Keratinocyte (primary cell): ENCODE measurements at places on chromosomes 1 and 21. TPM values are rescaled to one million over a fixed set of nuclear protein-coding genes. Genes with fewer than 3 reads are reported as not detected.
A peak's percentile ranks its signal among the peaks of the same experiment; 100 is the strongest.

GRCh38 chr1:21927533-21928237 lies 9.4 kb downstream of the HSPG2 start:
- no peak overlapping the region for H3K27ac ChIP-seq
- H3K36me3 ChIP-seq = peaks cover 25% of the 10 kb centered on the region
- no peak overlapping the region for H3K4me3 ChIP-seq

DNA sequence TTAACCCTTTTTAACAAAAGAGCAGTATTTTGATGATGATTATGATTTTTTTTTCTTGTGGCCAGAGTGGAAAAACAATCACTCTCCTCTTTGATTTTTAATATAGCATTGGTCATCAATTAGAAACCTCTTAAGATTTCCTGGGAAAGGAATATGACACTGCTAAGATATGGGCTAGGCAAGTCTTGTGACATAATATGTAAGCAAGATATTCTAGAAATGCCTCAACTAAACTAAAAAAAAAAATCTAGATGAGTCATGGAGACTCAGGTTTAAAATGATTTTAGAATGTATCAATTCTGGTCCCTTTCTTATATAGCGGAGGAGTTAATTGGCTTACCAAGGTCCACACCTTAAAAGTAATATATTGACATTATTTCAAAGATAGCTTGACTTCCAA lies 60.3 kb upstream of the JUN start:
- DNase-seq = no peak
- H3K36me3 ChIP-seq = no peaks in the 10 kb centered on the region
- H3K4me1 ChIP-seq = peaks cover 25% of the 10 kb centered on the region
- H3K4me3 ChIP-seq = no peak overlapping the region

Gene HCN3
- polyA plus RNA-seq = 2.9 to 4.8 TPM (median 3.0 TPM) in 3 replicates

DNA sequence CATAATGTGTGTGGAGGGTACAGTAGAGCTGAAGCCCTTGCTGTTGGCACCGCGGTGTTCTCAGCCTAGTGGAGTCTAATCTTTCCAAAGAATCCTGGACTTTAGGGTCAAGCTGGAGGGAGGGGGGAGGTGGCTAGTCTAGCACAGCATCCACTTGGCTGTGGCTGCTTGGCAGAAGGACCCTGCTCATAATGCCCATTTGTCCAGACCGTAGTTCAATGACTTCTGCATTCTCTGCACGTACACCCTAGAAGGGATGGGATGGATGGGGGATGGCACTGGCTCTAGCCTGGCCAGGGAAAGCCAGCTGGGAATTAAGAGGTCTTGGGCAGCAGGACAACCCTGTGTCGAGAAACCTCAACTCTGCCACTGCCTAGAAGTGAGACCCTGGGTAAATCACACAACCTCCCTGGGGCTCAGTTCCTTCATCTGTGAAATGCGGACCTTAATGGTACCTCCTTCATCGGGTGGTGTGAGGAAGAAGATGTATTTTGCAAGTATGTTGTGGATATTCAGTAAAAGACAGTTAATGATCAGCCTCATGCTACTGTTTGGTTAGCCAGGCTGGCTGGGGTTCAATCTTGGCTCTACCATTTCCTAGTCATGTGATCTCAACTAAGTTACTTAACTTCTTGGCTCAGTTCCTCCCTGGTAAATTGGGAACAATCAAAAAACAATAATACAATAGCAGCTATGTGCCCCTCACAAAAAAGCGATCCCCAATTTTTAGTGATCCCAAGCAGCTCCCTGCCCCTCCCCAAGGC lies 27.2 kb upstream of the CLIC4 start:
- no peaks in the 10 kb centered on the region for H3K36me3 ChIP-seq
- H3K4me1 ChIP-seq = peaks cover 22% of the 10 kb centered on the region
- H3K4me3 ChIP-seq = no peak overlapping the region
- H3K27ac ChIP-seq = no peak overlapping the region
- H3K27me3 ChIP-seq = no peaks in the 10 kb centered on the region
- DNase-seq = no peak

GRCh38 chr1:199574950-199575349 lies 452.6 kb upstream of the NR5A2 start:
- H3K27ac ChIP-seq = no peak overlapping the region
- H3K4me1 ChIP-seq = no peaks in the 10 kb centered on the region
- H3K4me3 ChIP-seq = no peak overlapping the region
- DNase-seq = no peak
- H3K27me3 ChIP-seq = no peaks in the 10 kb centered on the region
- H3K36me3 ChIP-seq = no peaks in the 10 kb centered on the region

GRCh38 chr1:109241841-109242345 lies 7.4 kb upstream of the CELSR2 start:
- DNase-seq = no peak
- peaks cover 25% of the 10 kb centered on the region for H3K36me3 ChIP-seq
- no peaks in the 10 kb centered on the region for H3K27me3 ChIP-seq

Gene C1orf174
- 21.8 to 34.3 TPM (median 26.8 TPM) in 3 replicates for polyA plus RNA-seq

Gene CNR2
- polyA plus RNA-seq = not detected in 3 replicates

Gene PADI4
- 0.03 to 0.32 TPM (median 0.05 TPM) in 3 replicates for polyA plus RNA-seq

GRCh38 chr1:181765451-181766026 lies 282.2 kb downstream of the CACNA1E start:
- no peak for DNase-seq
- no peaks in the 10 kb centered on the region for H3K36me3 ChIP-seq
- peaks cover 40% of the 10 kb centered on the region for H3K4me1 ChIP-seq
- H3K4me3 ChIP-seq = no peak overlapping the region
- no peak overlapping the region for H3K27ac ChIP-seq

DNA sequence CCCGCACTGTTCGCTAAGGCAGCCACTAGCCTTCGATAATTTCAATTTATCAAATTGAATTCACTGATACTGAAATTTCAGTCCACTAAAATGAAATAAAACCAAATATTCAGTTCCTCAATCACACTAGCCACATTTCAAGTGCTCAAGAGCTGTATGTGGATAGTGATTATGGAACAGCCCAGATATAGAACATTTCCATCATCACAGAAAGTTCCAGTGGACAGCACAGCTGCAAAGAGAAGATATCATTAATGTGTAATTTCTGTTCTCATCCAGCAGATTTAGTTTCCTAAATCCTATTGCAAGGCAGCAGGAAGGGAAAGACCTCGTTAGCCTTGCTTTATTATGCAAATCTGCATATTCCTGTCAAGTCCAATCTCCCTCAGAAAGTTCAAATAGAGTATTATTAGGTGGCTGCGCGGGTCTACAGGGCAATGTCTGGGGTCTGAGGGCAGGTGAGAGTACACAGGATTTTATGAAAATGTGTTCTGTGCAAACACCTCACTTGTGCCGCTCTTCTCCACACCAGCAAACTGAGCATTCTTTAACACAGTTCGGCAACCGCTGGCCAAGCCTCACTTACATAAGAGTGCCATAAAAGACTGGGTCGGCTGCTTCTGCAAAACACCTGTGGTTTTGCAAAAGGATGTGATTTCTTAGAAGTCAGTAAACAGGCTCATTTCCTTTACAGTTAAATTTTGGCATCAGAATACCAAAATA lies 22.4 kb downstream of the CAPZB start:
- no peak overlapping the region for H3K27ac ChIP-seq
- no peak for DNase-seq
- H3K4me1 ChIP-seq = peaks cover 5% of the 10 kb centered on the region
- H3K27me3 ChIP-seq = no peaks in the 10 kb centered on the region
- H3K36me3 ChIP-seq = peaks cover 13% of the 10 kb centered on the region
- H3K4me3 ChIP-seq = no peak overlapping the region

GRCh38 chr1:112954945-112955772 lies 837 bp downstream of the SLC16A1 start:
- H3K4me3 ChIP-seq = peak overlapping the region; percentile 89
- DNase-seq = no peak
- H3K27ac ChIP-seq = peak overlapping the region; percentile 92
- peaks cover 18% of the 10 kb centered on the region for H3K36me3 ChIP-seq
- H3K27me3 ChIP-seq = no peaks in the 10 kb centered on the region

GRCh38 chr1:6621429-6622391 lies 3.0 kb upstream of the THAP3 start:
- H3K4me3 ChIP-seq = no peak overlapping the region
- H3K36me3 ChIP-seq = peaks cover 26% of the 10 kb centered on the region
- H3K27me3 ChIP-seq = no peaks in the 10 kb centered on the region

DNA sequence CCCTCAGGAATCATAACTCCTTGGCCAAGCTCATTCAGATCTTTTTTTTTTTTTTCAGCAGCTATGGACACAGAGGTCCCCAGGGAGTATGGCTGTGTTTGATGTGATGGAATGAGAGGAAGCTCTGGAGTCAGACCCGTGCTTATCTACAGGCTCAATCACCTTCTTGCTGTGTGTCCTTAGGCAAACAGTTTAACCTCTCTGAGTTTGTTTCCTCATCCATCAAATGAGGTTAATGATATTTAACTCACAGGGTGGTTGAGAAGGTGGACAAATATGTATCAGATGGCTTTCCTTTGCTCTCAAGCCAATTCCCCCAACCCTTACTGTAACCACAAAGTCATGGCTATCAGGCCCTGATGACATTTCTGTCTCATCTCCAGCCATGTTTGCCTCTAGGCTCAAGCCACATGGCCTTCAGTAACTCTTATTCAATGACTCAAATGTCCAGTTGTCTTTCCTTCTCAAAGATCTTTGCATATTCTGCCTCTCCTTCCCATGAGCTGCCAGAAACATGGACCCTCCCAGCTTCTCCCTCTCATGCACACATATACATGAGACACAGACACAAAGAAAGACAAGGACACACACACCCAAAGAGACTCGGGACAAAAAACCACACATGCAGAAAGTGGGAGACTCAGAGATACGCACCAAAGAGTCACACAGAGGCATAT lies 303.5 kb upstream of the KAZN start:
- no peaks in the 10 kb centered on the region for H3K4me1 ChIP-seq
- no peaks in the 10 kb centered on the region for H3K36me3 ChIP-seq
- no peaks in the 10 kb centered on the region for H3K27me3 ChIP-seq
- no peak overlapping the region for H3K27ac ChIP-seq
- no peak for DNase-seq

Gene ZNF683
- polyA plus RNA-seq = not detected in 3 replicates

- peaks cover 2% of the 10 kb centered on the region for H3K4me1 ChIP-seq
- no peak for DNase-seq
- H3K36me3 ChIP-seq = no peaks in the 10 kb centered on the region
- H3K27me3 ChIP-seq = peaks cover 39% of the 10 kb centered on the region
Measured at GRCh38 chr1:99005537-99005942, 879 bp upstream of the PLPPR5 start.

DNA sequence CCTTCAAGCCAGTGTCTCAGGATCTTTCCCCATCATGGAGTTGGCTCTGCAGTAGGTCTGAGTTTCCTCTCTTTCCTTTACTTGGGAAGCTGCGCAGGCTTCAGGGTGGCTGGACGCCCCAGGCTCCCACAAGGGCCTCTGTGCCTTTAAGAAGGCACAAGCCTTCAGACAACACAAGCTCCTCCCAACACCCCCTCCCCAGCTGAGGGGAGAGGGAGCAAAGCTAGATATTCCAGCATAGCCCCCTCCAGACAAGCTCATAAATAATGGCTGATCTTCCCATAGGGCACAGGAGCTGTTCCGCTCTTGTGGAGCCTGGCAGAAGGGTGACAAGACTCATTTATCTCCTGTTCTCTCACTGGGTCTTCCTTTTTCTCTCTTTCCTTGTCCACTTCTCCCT lies 27.9 kb upstream of the ATP2B4 start:
- peaks cover 10% of the 10 kb centered on the region for H3K4me1 ChIP-seq
- H3K36me3 ChIP-seq = no peaks in the 10 kb centered on the region
- DNase-seq = no peak

- H3K27ac ChIP-seq = no peak overlapping the region
- peaks cover 8% of the 10 kb centered on the region for H3K4me1 ChIP-seq
- no peaks in the 10 kb centered on the region for H3K27me3 ChIP-seq
- H3K4me3 ChIP-seq = no peak overlapping the region
- DNase-seq = no peak
Measured at GRCh38 chr21:43913928-43914327, 48.9 kb downstream of the AGPAT3 start.

GRCh38 chr1:88451856-88452255 lies 232.2 kb upstream of the PKN2 start:
- DNase-seq = no peak
- H3K4me1 ChIP-seq = no peaks in the 10 kb centered on the region
- no peaks in the 10 kb centered on the region for H3K36me3 ChIP-seq
- no peaks in the 10 kb centered on the region for H3K27me3 ChIP-seq

GRCh38 chr1:119573886-119574285 lies 66.9 kb downstream of the HSD3B1 start:
- no peak for DNase-seq
- H3K27ac ChIP-seq = no peak overlapping the region
- H3K4me3 ChIP-seq = no peak overlapping the region
- H3K36me3 ChIP-seq = no peaks in the 10 kb centered on the region
- H3K27me3 ChIP-seq = no peaks in the 10 kb centered on the region
- no peaks in the 10 kb centered on the region for H3K4me1 ChIP-seq

DNA sequence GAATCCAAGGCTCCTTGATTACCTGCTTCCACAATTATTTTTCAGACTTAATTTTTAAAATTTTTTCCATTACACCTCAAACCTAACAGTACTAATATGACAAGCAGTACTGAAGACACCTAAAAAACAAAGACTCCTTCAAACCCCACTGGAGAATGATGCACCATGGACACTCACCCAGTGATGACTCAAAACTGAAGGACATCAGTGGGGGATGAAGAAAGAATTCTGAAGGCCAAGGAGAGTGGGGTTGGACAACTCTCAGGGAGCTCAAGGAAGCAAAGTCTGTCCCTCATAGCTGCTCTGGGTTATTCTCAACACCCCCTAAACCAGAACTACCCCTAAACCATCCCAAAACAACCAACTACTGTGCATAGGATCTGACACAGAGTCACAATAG lies 2.4 kb upstream of the ARHGAP29 start:
- H3K27me3 ChIP-seq = no peaks in the 10 kb centered on the region
- H3K27ac ChIP-seq = no peak overlapping the region
- no peaks in the 10 kb centered on the region for H3K36me3 ChIP-seq
- H3K4me3 ChIP-seq = no peak overlapping the region
- no peak for DNase-seq
- peaks cover 28% of the 10 kb centered on the region for H3K4me1 ChIP-seq

DNA sequence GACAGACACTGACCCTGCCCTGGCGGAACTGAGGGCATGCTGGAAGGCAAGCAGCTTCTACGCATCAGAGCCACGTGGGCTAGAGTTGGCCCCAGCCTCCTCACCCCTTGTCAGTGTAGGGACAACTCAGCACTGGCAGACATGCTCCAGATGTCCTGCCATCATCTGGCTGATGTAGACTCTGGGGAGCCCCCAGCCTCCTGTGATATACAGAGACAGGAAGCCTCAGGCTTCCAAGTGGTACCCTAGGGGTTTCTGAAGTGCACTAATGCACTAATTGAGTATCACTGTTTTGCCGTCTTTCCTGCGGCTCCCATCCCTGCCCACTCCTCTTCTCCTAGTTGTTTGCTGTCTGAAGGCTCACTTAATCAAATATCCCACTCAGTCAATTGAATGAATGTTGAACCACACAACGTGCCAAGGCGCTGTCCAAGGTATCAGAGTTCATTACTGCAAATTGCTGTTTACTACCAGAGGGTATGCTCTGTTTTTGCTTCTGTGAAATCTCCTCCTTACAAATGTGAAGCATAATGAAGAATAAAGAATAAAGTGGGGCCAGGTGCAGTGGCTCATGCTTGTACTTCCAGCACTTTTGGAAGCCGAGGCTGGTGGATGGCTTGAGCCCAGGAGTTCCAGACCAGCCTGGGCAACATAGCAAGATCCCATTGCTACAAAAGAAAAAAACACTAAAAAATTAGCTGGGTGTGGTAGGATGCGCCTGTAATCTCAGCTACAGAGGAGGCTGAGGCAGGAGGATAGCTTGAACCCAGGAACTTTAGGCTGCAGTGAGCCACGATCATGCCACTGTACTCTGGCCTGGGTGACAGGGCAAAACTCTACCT lies 76.4 kb upstream of the ZBTB18 start:
- H3K36me3 ChIP-seq = no peaks in the 10 kb centered on the region
- no peak for DNase-seq
- H3K4me1 ChIP-seq = no peaks in the 10 kb centered on the region

- H3K27ac ChIP-seq = no peak overlapping the region
- peaks cover 4% of the 10 kb centered on the region for H3K27me3 ChIP-seq
- no peaks in the 10 kb centered on the region for H3K36me3 ChIP-seq
- DNase-seq = no peak
Measured at GRCh38 chr21:35438643-35439404, 389.7 kb upstream of the RUNX1 start.
